ENCODE measurements at places on chromosomes 12 and 14.

DNA sequence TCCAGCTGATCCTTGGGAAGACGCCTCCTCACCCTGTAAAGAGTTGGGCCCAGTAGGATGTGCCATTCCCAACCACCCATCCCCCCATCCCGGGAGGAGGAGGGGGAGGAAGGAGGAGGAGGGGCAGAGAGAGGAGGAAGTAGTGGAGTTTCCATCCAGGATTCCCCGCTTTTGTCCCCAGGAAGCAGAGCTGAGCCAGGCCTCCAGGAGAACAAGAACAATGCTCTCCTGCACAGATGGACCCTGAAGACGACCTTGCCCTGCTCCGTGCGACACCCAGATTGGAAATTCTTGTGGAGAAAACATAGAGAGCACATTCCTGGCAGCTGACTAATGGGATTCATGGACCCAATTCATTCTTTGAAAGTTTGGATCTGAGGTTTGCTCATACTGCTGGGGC lies 132.3 kb upstream of the CRY1 start:
- no peak for DNase-seq

- DNase-seq: no peak
Observed at GRCh38 chr12:130555221-130555620, 160.9 kb downstream of the RIMBP2 start.

DNA sequence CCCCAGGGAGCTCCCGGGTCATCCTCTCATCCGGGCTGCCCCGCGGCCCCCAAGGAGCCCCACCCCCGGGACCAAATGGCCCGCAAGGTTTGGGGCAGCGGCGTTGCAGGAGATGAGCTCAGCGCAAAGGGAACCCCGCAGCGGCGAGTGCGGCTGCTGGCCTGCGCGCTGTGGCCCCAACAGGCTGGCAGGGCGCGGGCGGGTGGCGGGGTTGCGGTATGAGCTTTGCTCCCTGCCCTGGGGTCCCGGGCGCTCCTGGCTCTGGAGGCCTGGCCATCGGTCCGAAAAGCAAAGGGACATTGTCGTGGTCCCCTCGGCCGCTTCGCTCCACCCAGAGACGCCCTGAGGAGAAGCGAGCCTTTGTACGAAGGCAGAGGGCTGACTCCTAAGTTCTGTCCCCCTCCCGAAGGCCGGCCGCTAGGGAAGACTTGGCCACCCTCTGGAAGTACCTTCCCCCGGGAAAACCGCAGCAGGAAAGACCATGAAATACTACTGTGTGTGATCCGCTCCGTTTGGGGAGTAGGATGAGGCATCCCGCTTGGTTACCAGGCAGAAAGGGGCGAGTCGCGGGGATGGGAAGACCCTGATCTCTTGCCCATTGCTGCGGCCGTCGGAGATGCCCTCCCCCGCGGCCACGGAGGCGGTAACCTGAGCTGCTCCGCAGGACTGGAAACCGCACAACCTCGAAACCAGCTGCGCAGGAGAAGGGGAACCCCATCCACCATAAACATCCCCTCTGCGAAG lies 620 bp upstream of the NID2 start:
- DNase-seq: no peak

DNA sequence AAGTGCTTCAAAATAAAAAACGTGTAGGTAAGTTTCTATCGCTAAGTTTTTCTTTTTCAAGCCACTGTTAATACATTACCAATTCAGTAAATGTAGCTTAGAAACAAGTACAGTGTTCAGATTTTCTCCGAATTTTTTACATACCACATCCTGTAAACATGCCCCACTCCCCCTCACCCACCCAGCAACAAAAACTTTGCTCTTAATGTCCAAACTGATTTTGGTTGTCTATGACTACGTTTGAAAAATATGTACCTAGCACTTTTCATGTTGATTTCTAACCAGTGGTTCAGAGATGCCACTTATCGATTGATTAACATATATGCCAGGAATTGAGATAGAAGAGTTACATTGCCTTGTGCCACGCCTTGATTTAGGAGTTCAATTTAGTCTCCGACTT lies 663 bp upstream of the LIN7A start:
- DNase-seq: no peak

DNA sequence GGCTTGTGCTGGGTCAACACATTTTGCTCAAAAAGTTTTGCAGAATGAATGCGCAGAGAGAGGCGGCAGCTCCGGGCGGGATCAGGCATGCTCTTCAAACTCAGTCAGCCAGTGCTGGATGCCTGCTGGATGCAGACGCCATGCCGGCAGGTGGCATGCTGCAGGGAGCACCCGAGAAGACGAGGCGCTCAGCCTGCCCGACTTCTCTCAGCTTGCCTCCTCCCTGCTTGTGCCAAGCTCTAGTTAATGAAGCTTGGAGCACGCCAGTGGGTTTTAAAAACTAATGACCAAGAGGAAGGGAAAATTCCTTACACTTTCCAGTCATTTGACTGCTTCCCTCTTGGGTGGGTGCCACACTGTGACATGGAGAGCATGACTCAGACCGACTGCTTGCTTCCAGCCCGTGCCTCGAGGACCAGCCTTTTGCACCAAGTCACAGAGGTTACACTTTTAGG lies 39.8 kb downstream of the SLC24A4 start:
- no peak for DNase-seq

DNA sequence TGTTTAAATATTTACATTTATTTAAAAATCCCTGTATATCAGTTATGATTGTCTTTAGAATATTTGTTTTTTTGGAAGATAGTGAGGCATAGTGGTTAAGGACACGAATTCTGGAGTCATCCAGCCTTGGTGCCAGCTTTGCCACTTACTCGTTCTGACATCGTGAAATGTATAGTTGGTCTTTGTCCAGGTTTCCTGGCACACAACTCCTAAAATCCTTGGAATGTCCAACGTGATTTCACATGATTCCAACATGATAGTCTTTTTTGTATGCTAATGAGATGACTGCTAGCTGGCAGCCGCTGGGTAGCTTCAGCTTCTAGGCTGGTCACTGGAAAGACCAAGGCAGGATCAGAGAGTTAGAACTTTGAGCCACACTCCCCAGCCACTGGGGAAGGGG lies 64.8 kb downstream of the PRICKLE1 start:
- no peak for DNase-seq

GRCh38 chr12:71691504-71692129 lies 5.7 kb downstream of the TMEM19 start:
- DNase-seq: no peak

- no peak for DNase-seq
Observed at GRCh38 chr12:104219361-104219892, 3.8 kb downstream of the TXNRD1 start.
